ENCODE measurements at places on chromosomes 6 and 20.

DNA sequence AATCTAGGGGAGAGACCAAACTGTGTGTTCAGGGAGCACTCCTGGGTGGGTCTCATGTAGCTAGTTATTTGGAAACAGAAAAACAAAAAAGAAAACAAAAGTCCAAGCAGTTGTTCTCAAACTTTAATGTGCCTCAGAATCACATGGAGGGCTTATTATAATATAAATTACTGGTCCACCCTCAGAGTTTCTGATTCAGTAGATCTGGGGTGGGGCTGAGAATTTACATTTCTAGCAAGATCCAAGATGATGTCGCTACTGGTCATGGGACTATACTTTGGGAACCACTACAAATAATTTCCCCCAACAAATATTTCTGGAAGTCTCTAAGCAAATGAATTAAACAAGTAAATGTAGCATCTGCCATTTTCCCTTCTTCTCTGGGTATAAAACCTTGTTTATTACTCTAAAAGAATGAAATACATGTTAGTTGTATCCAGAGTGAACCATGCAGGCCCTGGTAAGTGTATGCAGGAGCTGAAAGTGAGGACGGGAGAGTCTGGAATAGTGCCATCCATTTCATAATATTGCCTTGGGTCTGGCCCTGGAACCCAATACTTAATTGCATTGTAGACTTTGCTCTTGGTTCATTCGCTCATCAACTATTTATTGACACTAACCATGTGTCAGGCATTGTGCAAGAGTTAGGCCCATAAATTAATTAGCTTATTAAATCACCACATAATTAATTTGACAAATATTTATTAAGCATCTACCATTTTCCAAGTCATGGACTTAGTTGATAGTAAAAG lies 490.8 kb downstream of the EPM2A start:
- peak; percentile 9 for DNase-seq

- DNase-seq, result no peak
Measured at GRCh38 chr6:169164986-169165385, 88.7 kb downstream of the THBS2 start.

- DNase-seq, result no peak
Measured at GRCh38 chr6:56962441-56962840, 7.5 kb downstream of the BEND6 start.

DNA sequence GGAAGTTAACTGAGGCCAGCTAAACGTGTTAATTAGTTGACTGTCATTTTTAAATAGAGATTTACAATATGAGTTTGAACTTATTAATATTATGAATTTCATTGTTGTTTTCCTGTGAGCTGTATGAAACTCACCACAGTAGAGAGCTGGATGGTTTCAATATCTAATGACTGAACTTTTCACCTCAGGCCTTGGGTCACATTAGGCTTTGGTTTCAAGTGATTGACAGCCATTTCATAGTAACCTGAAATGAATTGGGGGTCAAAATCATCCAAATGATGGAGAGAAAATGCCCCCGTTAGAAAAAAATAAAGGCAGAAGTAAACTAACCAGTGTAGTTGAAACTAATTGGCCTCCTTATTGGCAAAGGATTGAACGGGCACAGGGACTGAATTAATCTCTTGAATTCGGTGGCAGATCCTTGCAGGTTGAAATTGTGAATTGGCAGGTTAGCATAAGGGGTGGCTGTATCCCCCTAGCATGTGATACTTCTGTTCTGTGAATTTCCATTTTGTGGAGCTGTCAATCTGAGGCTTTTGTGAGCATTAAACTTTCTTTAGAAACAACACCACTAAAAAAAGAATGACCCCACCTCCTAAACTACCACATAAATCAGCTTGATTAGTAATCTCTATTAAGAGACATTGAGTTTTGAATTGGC lies 155.1 kb upstream of the MMS22L start:
- DNase-seq, result no peak

GRCh38 chr6:165704045-165704748 lies 41.2 kb upstream of the PDE10A start:
- peak; percentile 78 for DNase-seq

- no peak for DNase-seq
Measured at GRCh38 chr20:44990425-44990824, 24.1 kb downstream of the STK4 start.

- DNase-seq, result peak; percentile 84
Measured at GRCh38 chr20:11140359-11140758, 466.6 kb upstream of the JAG1 start.

GRCh38 chr20:61191096-61191495 lies 61.0 kb upstream of the CDH4 start:
- DNase-seq, result no peak

- DNase-seq, result no peak
Measured at GRCh38 chr20:16385891-16386290, 187.4 kb downstream of the KIF16B start.

DNA sequence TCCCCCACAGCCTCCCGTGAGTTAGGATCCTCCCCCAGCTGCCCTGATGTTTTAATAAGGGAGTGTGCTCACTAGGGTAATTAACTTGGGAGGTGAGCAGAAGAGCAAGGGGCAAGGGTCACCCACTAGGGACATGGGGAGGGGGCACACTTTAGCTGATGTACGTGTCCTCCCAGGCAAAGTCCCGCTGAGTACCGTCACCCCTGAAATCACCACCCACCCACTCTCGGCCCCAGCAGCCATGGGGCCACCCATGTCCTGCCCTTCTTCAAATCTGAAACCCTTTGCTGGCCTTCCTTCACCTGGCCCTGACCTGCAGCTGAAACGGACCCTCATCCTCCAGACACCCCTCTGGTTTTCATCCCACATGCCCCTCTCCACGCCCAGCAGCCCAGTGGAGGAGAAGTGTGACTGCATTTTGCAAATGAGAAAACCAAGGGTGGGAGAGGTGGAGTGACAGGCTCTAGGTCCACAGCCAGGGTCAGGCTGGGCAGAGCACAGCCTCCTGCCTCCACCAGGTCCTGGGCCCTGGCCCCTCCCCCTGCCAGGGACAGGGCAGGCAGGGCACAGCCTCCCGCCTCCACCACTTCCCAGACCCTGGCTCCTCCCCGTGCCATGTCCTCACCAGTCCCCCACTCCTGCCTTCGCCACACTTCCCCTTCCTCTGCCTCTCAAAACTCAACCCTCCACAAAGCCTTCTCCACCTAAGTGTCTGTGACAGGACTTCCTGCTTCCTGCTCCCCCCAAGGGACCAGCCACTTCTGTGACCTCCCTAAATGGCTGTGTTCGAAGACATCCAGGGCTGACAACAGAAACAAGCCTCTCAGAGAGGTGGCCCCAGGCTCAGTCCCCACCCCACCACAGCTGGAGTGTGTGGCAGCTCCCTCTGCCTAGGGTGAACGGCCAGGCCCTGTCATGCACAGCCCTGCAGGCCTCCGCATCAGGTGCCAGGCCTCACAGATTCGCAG lies 15.1 kb downstream of the ACSS1 start:
- no peak for DNase-seq

DNA sequence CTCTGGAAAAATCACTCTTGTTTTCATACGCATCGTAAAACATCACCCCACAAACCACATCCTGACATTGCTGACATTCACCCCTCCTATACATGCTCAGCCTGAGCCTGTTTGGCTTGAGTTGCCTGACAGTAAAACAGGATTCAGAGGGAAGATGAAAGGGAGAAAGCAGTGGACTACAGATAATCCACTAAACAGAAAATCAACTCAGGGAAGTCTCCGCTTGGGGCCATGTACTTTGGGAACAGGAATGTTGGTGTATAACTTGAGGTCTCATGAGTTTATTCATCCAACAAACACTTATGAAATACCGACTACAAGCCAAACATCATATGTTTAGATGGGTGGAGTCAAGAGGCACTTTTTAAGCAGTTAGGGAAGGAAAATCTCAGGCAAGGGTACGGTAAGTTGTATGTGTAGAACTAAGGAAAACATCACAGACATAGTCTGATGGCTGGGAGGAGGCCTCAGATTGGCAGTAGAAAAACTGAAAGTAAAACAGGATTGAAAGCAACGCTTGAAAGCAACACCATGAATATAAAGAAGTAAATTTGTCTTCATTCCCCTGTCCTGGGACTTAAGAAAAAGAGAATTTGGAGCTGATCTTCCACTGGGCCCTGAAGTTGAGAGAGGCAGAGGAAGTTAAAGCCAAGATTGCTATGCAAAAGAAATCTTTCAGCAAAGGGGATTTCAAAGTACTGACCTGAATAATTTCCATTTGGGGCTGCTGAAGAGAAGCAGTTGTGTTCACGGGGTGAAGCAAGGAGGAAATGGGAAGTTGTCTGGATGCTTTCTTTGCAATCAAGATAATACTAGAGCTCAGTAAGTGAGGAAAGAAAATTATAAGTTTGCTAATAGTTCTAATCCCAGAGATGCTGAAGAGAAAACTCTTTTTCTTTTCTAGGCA lies 28.8 kb downstream of the PDE7B start:
- DNase-seq, result peak; percentile 40

DNA sequence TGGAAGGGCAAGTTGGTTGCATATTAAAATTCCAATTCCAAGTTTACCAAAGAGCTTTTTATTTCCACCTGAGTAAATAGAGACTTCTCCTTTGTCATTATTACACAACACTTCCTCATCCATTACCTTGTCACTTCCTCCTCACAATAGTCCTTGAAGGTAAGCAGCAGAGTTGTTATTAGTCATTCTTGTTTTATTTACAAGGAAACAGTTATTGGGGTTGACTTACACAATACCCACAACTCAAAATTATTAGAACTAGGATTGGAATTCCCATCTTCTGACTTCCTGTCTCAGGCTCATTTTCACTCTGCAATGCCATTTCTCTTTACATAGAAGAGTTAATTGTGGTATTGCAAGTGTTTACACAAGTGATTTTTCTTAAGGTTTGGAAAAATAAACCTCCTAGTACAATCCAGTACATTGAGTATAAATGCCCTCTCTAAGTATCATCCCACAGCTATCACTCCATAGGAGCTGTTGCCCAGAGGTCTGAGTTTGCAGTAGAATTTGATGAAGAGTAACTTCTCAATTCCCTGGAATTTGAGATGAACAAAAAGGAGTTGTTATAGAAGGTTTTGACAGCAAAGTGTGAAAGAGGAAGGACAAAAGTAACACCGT lies 28.9 kb upstream of the MTRF1L start:
- peak; percentile 52 for DNase-seq

DNA sequence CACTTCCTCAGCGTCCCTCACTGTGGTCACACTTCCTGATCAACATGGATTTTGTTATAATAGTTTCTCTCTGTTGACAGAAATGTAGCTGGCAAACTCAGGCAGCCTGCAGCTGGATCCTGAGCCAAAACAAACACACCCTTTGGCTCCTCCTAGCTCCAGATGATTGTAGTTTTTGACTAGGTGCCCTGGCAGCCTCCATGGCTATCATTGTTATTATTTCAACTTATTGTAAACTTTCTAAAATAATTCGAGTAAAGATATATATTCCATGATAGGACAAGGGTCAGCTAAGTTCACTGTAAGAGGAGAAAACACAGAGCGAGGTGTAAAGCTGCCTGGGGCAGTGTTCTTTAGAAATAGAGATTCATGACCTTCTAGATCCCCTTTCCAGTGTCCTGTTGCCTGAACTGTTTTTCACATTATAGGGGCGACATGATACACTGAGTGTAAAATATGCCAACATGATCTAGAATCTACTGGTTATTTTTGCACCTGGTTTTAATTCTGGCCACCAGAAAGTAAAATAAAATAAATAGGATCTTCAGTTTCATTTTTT lies 98.2 kb upstream of the HDGFL1 start:
- DNase-seq, result peak; percentile 81

- no peak for DNase-seq
Measured at GRCh38 chr6:43511824-43512415, 1.8 kb upstream of the LRRC73 start.

DNA sequence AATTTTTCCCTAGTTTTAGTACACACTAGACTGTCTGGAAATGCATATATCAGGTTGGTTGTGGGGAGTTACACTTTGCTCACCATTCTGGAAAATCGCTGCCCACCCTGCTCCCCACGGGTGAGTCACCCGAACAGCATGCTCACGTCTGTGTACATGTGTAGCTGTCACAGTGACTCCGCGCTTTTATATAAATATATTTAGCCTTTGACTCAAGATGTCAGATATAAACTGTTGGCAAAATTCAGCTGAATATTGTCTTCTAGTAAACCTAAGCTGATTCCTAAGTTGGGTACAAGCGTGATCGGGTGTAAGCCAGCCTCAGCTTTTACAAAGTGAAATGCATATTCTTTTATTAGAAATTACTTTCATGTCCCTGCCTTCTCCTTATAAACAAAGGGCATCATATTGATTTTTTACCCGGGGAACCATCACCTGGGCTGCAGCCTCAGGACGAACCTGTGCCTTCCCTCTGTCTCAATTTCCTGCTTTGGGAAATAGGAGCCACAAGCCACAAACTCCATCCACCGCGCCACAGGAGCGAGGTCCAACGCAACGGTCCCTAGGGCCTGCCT lies 4.3 kb downstream of the SDCBP2 start:
- no peak for DNase-seq

GRCh38 chr6:42269974-42270510 lies 52.4 kb upstream of the MRPS10 start:
- no peak for DNase-seq

DNA sequence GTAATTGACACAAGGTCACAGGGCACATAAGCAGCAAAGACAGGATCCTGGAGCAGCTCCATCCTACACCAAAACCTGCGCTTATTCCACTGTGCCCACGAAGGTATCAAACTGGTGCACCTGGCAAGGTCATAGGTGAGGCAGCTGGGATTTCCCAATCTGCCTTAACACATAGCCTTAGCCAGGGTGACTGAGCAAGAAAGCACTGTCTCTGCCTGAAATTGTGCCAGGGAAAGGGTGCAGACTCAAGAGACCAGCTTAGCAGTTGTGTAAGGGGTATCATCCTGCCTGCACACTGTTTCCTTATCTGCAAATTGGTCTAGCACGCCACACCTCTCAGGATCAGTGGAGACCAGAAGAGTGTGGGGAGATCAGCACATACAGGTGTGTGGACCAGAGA lies 82.8 kb downstream of the MAFB start:
- no peak for DNase-seq

GRCh38 chr20:33019465-33020277 lies 11.8 kb upstream of the BPIFB6 start:
- DNase-seq, result no peak
